ENCODE measurements at places on chromosomes 1 and 21.

- peak; percentile 18 for DNase-seq
Observed at GRCh38 chr21:34510148-34511142, 1.6 kb downstream of the KCNE1 start.

DNA sequence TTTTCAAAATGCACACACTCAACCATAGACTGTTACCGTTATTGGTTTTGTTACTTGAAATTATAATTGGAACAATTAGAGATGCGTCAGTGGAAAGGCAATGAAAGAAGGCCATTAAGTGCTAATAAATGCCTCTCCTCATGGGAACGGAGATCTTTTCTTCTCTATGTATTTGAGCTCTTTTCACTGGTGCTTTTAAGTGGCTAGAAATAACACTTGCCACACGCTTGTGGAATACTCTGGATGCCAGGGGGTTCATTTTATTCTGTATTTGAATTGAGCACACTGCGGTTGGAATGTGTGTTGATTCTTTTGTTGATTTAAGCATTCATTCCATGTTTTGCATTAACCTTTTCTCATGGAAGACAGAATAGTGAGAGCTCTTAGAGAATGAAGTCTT is 68.4 kb downstream of the DNM3 start:
- DNase-seq, result no peak

DNA sequence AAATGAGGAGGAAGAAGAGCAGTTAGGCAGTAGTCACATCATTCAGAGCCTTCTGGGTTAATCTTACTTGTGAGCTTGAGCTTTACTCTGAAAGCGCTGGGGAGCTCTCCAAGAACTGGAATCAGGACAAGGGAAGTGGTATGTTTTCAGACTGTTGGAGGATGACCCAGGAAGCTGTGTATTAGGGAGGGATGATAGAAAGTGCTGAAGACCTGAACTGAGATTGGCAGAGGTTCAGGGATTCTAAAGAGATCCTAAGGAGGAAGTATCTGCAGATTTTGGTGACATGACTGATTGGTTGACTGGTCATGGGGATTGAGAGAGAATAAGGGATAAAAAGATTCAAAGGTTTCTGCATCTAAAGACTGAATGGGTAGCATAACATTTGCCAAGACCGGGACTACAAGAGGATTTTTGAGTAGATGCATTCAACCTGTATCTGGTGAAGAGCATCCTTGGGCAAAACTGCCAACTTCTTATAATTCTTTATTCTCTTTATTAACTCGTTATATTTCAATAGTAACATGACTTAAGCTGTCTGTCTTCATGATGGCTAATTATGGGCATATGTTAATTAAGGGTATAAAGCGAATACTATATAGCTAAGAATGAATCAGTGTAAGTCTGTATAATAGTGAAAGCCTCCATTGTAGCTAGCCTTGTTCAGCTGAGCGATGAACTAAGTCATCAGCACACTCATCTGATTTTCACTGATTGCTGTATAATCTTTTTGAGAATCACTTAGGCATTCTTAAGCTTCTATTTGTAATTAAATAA is 41.8 kb downstream of the XCL1 start:
- no peak for DNase-seq

- no peak for DNase-seq
Observed at GRCh38 chr1:151819227-151819835, 12.3 kb downstream of the RORC start.

- no peak for DNase-seq
Observed at GRCh38 chr1:3609016-3609768, 2.1 kb downstream of the MEGF6 start.
